ENCODE measurements at places on chromosomes 16 and 17. TPM values are rescaled to one million over a fixed set of nuclear protein-coding genes. Genes with fewer than 3 reads are reported as not detected.

Gene C16orf92
- total RNA-seq: not detected

Gene MMP28
- total RNA-seq: 8.7 TPM

DNA sequence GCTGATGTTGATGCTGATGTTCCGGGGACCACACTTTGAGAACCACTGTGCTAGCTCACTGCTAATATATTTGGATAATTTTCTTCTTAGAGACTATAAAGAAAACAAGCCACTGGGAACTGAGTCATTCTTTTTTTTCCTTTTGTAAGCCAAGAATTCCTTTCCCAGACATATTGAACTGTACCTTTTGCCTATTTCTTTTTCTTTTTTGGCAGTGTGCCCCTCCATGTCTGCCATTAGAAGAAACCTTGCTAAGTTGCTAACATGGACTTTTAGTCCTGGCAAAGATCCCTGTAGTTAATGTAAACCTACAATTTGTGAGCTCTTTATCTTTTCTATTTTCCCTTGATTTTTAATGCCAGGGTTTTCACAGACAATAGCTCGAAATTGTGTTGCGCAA lies 17.3 kb upstream of the ERCC4 start:
- no peak for DNase-seq

DNA sequence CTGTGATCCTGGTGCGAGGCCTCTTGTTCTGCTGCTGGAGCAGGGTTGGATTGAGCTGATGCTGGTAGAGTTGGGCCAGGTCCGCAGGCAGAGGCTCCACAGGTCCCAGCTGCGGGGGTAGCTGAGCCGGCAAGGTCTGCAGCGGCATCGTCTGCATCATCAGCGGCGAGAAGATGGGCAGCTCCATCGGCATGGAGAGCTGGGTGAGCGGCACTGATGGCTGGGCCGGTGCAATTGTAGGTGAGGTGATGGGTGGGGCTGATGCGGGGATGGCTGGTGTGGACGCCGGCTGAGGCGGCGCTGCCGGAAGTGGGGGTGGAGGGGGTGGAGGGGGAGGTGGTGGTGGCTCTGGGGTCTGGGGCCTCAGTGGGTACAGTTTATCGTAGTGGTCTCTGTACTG lies 251.7 kb downstream of the ZFHX3 start:
- DNase-seq: no peak

- DNase-seq: peak; percentile 87
Observed at GRCh38 chr16:4241928-4242283, at the start of gene SRL. SRL (minus strand) TSS chr16:4242080; CDS start chr16:4242067, 13 bp downstream.

DNA sequence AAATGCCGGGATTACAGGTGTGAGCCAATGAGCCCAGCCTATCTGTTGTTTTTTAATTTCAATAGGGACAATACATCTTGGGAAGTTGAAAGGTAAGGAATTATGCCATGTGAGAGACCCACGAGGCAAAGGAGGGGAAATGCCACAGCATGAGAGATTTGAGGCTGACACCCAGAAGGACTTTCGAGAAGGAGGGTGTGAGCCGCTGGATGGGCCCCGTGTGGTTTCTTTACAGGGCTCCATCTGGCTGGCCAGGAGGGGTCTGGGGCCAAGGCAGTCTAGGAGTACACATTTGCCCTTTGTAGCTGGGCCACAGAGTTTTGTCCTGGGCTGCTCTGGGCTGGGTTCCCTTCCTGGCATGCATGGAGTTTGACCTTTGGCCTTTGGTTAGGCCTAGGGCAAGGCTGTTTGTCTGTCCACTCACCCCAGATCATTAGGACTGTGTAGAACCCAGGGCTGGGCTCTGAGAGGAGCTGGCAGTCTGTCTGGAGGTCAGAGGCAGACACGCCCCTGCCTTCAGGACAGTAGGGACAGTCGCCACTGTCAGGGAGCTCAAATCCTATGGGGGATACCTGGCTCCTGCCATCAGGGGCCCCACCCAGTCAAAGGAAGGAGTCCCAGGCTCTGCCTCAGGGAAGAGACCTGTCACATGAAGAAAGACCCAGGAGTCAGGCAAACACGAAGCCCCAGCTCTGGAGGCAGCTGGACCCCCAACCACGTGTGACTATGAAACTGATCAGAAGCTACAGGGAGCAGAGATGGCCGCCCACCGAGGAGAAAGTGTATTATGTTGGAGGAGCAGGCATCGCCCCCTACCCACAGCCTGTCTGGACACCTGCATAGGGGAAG lies 24.2 kb upstream of the NXPH3 start:
- DNase-seq: no peak

Data from gastrocnemius medialis (tissue), 4 donors.